ENCODE measurements at places on chromosomes 12 and 14.

DNA sequence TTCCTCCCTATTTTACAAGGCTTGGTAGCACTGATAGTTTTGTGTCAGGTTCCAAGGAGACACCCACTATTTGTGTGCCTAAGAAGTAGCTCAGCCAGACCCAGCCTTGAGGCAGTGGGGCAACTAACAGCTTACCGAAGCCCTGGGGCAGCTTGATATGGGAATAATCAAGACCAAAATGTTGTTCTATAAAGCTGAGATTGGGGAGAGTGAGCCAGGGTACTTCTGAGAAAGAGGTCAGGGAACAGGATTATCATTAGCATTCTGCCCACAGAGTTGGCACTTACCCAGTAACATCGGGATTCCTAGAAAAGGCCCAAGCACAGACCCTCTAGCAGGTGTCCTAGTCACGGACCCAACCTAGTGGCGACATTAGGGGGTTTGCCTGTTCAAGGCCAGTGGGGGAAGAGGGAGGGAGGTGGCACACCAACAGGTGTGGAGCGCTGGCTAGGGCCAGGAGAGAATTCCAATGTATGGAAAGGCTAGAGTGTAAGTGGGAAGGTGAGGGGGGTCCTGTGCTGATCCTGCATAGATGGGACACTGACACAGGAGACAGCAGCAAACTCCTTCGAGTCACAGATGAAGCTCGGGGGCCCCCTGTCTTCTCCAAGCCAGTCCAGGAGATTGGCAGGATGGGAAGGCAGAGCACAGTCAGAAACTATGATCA is 4.9 kb downstream of the PPP1R3E start:
- DNase-seq = no peak

DNA sequence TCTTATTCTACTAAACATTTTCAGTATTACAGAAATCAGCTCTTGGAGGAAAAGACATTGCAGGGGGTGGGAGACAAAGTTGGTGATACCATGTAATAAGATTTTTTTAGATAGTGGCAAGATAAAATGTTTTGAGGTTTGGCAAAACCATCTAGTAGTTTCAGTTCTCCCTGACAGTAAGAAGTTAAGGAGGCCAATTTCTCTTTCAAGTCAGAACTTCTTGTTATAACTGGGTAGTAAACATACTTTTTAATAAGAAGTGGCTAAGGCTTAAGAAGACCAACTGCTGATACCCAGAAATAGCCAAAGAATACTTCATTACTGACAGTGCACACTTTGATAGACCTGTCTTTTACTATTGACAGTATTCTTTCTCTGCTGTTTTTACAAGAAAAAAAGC is 452.3 kb downstream of the DIO2 start:
- no peak for DNase-seq

DNA sequence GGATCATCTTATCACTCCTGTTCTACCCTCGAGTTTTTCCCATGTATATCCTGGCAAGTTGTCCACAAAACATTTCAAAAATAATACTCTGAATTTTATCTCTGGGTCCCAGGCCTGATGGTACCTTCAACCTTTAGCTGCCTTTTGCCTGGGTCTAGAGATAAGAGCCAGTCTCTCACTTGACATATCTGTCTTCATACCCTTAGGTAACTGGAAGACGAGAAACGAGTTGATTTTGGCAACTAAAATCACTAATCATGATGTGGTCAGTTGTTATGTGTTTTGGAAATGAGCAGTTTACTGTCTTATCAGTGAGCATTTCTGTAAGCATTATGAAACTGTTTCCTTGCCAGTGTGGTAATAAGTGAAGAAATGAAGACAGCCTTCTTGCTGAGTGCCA is 6.3 kb downstream of the RNF10 start:
- no peak for DNase-seq

DNA sequence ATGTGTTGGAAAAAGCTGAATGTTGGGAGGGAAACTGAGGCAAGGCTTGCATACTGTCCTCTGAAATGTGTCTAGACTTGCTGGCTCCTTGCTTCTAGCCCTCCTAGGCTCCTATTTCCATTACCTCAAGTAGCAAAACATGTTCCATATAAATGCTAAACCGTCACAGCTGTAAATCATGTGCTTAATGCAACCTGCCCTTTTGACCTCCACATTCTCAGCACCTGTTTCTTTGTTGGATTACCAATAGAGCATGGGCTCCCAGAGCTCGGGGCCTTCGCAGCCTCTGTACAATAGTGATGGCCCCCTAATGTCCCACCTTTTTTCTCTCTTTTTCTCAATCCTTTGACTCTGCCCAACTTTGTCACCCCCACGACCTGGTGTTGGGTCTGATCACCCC is 23.3 kb downstream of the RERGL start:
- DNase-seq = no peak

GRCh38 chr14:89276424-89276975 is 140.5 kb downstream of the FOXN3 start:
- no peak for DNase-seq
